ENCODE measurements at places on chromosomes 2 and 18.

- DNase-seq: no peak
Measured at GRCh38 chr2:132875193-132875592, 205.2 kb upstream of the LYPD1 start.

DNA sequence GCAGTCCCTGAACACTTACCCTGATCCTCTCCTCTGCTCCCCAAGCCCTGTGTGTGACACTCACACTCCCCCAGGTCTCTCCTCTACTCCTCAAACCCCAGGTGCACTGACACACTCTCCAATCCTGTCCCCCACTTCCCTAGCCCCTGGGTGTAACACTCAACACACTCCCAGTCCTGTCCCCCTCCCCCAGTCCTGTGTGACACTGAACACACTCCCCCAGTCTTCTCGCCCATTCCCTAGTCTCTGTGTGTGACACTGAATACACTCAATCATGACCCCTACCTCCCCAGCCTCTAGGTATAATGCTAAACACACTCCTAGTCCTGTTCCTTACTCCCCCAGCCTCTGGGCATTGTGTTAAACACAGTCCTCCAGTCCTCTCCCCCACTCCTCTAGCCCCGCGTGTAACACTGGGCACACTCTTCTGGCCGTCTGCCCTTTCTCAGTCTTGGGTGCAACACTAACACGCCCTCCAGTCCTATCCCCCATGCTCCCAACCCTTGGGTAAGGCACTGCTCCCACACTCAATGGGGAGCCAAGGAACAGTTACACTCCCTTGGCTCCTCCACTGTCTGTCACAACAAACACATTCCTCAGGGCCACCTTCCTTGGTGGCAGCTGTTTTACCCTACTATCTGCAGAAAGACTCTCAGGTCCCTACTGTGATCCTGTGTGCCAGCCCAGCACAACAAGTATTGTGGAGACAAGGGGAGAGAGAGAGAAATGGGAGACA lies 82.5 kb upstream of the PKDCC start:
- no peak for DNase-seq

- DNase-seq: no peak
Measured at GRCh38 chr2:107777974-107778373, 48.7 kb upstream of the RGPD4 start.

DNA sequence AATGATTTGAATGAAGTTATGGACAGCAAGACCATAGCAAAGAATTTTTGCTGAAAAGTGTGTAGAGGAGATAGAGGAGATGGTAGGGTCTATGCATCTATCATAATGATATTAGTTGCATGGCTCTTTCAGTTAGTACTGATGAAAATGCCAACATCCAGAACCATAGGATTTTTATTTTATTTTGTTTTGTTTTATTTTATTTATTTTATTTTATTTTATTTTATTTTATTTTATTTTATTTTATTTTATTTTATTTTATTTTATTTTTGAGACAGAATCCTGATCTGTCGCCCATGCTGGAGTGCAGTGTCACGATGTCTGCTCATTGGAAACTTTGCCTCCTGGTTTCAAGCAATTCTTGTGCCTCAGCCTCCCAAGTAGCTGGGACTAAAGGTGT lies 1021.1 kb upstream of the ZEB2 start:
- no peak for DNase-seq

DNA sequence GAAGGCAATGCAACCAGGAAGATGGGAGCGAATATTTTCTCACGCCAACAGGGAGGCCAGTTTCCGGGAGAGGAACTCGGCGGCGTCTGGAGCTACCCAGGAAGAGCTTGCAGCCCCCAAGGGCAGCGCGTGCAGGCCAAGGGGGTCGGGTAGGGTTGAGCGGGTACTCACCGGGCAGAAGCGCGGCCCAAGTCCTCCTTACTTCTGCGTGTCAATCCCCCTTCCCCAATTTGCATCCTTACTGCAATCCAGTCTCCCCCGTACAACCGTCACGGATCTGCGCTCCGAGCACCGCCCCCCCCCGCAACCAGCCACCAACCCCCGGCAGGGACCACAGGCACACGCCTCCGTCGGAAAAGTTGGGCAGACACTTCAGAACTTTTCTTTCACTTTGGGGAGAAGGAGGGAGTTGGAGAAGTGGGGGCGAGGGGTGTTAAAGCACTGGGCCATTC lies 1.3 kb downstream of the ATP8B1 start:
- no peak for DNase-seq

All from stimulated activated CD8-positive, alpha-beta memory T cell treated with anti-CD3 and anti-CD28 coated beads, Interleukin-15, amount 100 ng/mL, for 1 hour (primary cell).